ENCODE measurements at places on chromosomes 7 and 10.

DNA sequence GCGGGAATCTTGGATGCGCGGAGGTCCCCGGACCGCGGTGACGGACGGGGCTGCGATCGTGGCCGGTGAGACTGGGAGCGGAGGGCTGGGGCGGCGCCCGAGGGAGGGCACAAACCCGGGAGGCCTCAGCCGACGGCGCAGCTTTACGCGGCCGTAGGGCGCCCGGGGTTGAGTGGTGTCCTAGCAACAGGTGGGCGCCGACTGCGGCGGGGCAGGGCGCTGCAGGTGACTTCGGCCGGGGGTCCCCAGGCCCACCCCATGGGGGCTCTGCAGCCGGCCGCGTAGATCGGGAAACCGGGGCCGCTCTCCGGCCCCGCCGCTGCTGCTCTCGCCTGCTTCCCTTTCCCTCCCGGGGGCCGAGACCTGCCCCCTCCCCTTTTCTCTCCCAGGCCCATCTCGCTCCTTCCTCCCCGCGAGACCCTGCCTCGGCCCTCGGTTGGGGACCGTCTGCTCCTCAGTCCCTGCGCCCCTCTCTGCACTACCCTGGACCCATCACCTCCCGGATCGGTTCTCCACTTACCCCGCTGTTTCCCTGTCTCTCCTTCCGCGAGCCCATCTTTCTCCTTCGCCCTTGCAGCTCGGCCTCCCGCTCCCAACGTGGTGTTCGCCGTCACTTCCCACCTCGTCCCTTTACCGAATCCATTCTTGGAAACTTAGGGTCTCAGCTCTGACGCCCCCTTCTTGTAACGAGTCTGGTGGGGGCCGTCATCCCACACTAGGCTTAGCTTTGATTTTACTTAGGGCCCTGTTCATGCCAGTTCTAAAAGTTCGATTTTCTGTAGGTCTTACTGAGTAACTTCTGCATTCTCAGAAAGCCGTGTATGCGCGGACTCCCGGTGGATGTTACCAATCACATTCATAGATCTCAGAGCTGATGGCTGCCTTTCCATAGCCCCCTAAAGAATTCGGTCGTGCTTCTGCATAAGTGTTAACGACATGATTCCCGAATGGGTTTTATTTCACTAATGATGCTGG lies 18.5 kb upstream of the ACBD5 start:
- DNase-seq = no peak

DNA sequence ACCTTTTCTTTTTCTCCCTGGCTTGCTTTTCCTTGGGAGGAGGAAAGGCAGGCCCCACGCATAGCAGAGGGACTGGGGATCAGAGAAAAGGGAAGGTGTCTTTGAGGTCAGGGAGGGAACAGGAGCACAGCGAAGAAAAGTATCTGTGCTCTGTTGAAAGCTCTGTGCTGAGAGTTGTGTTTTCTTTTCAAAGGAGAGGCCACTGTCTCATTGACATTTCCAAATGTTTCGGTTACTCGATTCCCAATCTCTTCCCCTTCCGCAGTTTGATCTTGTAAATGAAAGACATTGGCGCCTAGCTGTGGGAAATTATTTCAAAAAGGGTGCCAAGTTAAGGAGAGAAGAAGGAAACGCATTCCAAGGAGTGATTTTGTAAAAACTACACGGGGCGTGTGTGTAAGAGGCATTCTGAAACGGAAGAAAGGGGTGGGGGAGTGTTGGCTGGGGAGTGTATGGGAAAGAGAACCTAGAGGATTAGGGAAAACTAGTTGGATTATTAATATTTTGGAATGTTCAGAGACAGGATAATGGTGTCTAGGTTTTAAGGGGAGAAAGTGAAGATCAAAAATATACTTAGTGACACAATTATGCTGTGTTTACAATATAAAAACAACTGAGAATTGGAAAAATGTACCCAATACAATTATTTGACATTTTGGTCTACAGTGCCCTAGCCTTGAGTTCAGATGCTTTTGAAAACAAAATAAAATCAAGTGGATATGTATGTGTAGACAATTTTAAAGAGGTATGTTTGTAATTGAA lies 708 bp downstream of the KLHDC10 start:
- DNase-seq = peak; percentile 6

DNA sequence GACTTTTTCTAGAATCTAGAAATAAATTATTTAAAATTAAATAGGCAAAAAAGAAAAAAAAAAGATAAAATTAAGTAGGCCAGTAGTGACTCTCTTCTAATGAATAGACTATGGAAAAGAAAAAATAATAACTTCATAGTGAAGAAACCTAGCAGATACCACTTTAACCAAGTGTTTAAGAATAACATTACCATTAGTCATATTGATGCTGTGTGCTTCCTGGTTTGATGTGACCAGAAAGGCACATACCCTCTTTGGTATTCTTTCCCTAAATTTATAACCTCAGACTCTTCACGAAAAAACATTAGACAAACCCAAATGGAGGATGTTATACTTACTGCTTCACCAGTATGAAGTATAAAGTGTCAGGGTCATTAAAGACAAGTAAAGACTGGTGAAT lies 42.6 kb downstream of the KIF20B start:
- DNase-seq = no peak

DNA sequence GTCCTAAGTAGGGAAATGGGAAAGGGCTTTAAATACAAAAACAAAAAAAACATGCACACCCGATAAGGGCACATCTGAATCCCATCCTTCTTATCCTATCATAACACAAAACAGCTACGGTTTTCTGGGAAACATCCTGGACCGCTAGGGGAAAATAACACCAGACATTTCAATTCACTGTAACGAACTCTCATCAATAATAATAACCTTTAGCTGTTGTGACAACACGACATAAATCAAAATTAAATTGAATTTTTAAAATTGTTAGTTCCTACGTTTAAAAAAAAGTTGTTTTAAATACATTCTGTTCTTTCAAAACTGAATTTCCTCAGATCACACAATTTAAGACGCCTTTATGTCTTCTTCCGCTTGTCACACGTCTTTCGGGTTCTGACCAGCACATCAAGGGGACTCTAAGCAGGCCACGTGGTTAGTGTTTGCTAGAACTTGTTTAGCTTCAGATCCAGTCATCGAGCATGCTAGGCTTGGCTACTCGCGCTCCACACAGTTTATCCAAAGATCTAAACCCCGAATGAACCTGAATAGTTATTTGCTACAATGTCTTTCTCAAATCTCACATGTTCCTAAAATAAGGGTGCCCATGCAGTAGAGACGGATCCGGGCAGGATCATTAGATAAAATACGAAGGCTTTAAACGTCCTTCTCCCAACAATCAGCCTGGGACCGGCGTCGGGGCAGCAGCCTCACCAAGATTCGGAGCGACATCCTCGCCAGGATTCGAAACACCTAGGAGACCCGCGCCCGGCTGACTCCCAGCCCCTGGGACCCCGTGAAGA lies 839 bp downstream of the IKZF5 start:
- DNase-seq = no peak

- DNase-seq = no peak
These were observed 6.1 kb downstream of the MARVELD1 start for GRCh38 chr10:97719602-97720001.

DNA sequence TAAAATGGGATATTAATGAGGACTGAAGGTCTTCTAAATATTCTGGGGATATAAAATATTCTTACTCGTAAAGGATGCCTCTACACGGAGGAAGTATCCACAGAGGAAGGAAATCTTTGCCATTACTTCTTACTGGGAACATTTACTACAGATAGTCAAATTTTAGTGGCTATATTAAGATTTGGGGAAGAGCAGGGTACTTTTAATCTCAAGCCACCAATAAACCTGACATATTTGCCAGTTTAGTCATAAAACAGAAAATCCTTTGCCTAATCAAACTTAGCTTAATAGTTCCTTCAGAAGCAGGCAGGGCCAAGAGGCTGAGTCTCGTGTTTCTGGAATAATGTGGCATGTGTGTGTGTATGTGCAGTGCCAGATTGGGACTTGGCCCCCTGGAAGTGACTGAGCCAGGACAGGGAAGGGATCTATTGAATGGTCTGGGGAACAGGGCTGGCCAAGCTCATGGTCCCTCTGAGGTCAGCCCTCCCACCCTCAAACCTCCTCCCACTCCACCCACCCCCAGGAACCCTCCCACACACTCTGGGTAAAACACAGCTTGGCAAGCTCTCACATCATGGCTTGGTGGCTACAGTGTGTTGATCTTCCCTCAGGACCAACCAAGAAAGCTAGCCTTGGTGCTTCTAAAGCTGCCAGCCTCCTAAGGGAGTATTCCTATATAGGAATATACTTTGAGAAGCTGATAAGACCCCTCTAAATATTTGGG lies 1.6 kb upstream of the PIK3CG start:
- no peak for DNase-seq

GRCh38 chr7:53110425-53110824 lies 75.0 kb downstream of the POM121L12 start:
- DNase-seq = no peak

Data from NCI-H226 (cell line).